Nucleus accumbens (tissue), 56 donors: ENCODE measurements at places on chromosomes 1 and 21.

GRCh38 chr1:10516925-10517676 lies 42.4 kb downstream of the PEX14 start:
- DNase-seq = no peak

DNA sequence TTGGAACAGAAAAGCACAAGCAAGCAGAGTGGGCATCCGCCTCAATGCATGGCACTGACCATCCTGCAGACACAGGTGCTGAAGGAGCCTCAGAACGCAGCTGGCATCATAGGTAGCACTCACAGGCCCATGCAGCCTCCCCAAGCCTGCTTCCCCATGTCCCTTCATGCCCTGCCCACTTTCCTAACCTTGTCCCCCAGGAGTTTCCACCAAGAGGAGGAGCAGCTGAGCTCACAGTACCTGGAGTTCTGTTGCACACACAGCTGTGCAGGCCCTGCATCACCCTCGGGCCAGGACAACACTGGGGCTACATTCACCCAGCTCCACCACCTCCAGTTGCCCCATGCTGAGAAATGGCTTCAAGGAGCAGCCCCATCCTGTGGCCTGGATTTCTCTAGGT lies 83.4 kb downstream of the SETD4 start:
- no peak for DNase-seq

- DNase-seq = no peak
These were observed 102.2 kb downstream of the NTMT2 start for GRCh38 chr1:170247751-170248521.

GRCh38 chr1:233904633-233905415 lies at the start of gene SLC35F3:
Gene SLC35F3 (plus strand): TSS chr1:233904676.
- peak; percentile 12 for DNase-seq

GRCh38 chr1:157198619-157199420 lies 60.6 kb upstream of the ETV3 start:
- DNase-seq = no peak

DNA sequence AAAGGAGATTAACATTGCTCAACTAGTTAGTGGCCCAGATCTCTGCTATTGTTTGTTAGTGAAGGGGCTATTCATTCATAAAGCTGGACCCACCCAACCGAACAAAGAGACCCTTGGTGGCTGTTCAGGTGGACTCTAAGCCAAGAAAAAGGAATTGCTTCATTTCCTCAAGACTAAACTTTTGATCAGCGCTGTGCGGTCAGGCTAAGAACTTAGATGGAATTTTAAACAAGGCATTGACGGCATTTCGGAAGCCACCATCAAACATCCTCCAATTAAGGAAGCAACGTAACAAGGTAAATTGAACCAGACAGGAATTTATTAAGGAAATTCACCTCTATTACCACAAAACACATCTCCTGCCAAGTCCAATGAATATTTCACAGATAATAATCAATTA lies 19.9 kb upstream of the SHCBP1L start:
- no peak for DNase-seq

DNA sequence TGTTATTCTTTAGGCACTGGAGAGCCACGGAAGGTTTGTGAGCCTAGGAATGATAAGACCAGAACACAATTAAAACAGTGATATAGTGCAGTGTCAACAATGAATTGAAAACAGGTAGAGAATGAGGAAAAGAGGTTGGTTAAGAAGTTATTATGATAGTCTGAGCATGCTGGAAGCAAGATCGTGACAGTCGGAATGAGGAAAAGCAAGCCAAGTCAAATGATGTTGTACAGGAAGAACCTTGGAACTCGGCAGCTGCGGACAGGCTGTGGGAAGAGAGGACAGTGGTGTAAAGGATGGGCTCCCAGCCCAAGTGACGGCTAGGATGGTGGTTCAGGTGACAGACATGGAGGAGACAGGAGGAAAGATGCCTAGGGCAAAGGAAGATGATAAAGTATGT lies 25.6 kb downstream of the MTARC1 start:
- DNase-seq = no peak

DNA sequence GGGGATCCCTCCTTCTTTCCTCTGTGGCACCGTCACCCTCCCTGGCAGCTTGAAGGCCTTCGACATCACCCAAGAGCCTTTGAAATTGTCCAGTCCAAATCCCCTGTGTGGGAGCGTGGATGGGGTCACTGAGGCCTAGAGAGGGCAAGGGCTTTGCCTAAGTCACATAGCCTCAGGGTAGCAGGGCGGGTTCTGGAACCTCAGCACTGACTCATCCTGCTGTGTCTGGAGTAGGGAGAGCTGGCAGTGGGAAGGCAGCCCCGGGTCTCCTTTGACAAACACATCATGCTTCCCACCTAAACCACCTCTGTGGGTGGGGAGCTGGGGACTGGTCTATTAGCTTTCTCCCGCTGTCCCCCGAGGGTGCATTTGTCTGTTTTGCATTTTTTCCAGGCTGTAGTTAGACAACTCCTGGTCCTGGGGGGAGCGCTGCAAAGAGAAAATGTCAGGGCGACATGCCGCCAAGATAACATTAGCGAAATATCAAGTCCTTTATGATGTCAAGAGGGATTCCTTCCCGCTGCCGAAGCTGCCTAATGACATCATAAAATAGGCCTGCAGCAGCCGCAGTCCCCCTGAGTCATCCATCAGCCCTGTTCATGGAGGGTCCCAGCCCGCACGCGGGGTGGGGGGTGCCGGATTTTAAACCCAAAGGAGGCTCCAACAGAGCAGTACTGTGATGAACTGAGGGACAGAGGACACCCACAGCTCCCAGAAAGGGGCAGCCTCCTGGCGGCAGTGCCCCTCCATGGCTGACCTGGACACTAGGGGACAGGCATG lies 77.0 kb upstream of the POU3F1 start:
- no peak for DNase-seq

DNA sequence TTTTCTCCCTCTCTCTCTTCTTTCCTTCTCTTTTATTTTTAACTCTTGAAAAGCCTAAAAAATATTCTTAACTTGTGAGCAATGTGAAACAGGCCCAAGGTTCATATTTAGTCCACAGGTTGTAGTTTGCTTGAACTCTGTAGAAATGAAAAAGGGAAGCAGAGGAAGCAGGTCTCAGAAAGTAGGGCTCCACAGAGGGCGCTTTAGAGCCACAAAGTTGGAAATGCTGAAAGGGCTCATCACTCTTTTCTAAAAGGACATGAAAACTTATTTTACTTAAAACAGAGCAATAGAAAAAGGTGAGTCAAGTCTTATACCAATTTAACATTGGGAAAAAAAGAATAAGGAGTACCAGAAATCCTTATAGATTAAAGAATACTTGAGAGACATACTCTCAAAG lies 247.0 kb downstream of the USP25 start:
- DNase-seq = no peak

- DNase-seq = no peak
These were observed 121.5 kb downstream of the PSMG1 start for GRCh38 chr21:39061766-39062165.

- no peak for DNase-seq
These were observed 13.0 kb upstream of the KCNC4 start for GRCh38 chr1:110196917-110197765.

DNA sequence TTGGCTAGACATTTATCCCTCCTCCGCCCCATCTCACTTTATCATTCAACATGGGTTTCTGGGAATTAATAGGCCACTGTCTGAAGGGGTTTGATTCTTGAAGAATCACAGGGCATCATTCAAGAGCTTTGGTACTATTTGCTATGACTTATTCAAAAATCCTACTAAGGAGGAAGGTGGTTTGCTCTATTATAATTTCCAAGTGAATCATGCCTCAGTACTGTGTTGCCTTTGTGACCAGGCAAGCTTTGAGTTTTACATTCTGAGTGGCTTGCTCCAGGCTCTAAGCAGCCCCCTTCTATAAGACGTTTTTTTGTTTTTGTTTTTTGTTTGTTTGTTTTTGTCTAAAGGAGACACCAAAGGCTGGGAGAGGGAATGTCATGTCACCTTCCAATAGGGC lies 2.6 kb downstream of the C1orf21 start:
- no peak for DNase-seq

DNA sequence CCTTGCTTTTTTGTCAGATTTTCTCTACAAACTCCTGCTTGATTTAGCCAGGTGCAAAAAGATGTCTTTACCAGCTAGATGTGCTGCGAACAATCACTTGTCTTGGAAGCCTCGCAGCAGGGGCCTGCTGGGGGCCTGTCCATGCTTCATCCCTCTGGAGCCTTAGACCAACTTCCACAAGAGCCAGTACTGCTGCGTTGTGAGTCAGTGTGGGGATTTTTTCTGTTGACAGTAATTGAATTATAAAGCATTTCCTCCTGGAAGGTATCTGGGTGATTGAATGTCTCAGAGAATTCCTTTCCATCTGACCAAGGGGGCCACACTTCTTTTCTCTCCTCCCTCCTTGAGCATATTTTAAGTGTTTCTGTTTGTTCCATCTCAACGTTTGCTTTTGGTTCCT lies 40.4 kb upstream of the LDLRAP1 start:
- DNase-seq = no peak

GRCh38 chr1:201172326-201172725 lies 18.1 kb upstream of the TMEM9 start:
- no peak for DNase-seq

DNA sequence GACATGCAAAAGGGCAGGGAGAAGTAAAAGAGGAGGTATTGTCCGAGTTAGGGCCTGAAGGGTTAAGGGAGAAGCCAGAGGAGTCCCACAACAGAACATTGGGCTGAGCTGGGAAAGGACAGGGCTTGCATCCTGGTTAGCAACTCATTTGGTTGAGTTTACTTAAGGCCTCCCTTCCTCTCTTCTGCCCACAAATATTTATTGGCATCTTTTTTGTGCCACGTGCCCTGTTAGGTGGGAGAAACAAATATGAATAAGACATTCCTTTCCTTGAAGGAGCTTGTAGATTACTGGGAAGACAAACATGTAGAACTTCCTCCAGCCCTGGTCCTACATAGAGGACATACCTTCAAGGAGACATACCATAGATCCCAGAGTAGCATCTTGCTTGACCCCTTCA lies 53.0 kb upstream of the PRELP start:
- DNase-seq = no peak

DNA sequence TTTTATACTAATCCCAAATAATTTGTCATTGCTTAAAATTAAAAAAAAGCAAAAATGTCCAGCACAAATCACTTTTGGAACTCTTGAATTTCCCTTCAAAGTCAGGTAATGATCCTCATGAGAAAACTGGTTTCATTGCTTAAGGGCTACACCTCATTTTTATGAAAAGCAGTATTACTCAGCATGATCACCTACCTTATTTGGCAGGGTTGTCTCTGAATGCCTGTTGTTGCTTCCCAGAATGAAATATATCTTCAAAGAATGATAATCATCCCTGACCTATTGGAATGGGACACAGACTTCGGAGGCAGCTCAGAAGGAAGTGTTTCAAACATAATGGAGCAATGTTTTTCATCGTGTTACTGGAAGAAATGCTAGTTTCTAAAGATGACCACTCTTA lies 29.7 kb downstream of the C1orf21 start:
- DNase-seq = no peak

GRCh38 chr21:34887105-34887442 lies 162.0 kb downstream of the RUNX1 start:
- no peak for DNase-seq

DNA sequence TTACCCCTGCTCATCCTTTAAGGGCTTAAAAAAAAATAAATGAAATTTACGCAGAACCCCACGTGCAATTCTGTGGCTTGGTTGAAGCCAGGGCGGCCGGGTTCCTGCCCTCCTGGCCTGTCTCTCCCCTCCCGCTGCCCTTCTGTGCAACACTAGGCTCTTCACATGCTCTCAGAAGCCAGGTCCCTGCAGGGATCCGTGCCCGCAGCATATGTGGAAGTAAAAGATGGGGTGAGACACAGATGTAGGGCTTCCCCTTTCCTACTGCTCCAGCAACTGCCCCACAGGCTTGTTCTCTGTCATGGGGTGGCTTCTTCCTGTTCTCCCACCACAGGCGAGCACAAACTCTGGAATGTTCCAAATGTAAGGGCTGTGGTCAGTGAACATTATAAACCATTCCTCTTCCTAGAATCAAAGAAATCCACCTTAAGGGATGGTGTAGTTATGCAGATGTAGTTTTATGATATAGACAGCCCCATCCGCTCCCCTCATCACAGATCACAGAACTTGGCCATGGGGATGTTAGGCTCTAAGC lies 535.4 kb downstream of the KIF26B start:
- DNase-seq = peak; percentile 12

GRCh38 chr1:29912425-29912824 lies 676.1 kb downstream of the PTPRU start:
- DNase-seq = no peak

DNA sequence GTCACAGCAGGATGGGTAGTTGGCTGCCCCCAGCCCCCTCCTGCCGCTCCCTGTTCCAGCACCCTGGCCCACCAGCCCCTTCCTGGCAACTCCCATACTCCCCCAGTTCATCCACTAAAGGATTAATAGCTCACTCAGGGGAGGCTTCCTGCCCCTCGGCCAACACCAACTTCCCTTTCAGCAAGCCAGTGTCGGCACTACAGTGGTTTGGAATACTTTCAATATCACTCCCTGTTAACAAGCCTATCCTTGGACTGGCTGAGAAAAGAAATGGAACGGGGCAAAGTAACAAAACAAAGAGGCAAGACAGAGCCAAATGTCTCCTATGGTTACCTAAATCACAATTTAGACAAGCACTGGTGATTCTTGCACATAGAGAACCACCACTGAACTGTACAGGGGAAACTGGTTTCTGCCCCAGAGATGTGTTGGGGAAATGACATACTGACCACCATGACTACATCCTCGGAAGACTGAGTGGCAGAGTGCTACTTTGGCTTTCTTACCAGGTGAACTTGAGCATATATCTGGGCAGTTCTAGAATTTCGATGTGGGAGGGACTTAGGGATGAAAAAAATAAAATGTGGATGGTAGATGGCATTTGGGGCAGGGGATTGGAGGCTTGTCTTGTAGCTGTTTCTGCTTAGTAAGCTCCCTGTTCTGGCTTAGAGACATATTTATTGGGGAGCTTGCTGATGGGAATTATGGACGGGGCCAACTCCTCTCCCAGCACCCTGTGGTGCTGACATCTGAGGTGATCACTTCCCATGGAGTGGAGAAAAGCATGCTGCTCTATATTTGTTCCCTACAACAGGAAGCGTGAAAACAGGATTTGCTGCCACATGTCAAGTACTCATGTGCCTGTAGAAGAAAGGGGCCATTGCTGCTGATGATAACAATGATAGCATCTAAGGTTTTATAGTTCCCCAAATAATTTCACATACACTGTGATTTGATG lies 7.1 kb upstream of the CAPN2 start:
- no peak for DNase-seq

- DNase-seq = no peak
These were observed 4.0 kb downstream of the EPS8L3 start for GRCh38 chr1:109759513-109760334.

GRCh38 chr1:147902253-147902845 lies at the start of gene GJA8:
Gene GJA8 (plus strand): TSS chr1:147902795. CDS start chr1:147907956, 5,161 bp downstream.
- DNase-seq = no peak

DNA sequence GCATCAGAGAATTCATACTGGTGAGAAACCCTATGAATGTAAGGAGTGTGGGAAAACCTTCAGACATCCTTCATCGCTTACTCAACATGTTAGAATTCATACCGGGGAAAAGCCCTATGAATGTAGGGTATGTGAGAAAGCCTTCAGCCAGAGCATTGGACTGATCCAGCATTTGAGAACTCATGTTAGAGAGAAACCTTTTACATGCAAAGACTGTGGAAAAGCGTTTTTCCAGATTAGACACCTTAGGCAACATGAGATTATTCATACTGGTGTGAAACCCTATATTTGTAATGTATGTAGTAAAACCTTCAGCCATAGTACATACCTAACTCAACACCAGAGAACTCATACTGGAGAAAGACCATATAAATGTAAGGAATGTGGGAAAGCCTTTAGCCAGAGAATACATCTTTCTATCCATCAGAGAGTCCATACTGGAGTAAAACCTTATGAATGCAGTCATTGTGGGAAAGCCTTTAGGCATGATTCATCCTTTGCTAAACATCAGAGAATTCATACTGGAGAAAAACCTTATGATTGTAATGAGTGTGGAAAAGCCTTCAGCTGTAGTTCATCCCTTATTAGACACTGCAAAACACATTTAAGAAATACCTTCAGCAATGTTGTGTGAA lies 12.8 kb downstream of the ZFP69B start:
- DNase-seq = no peak
